GM12878 (cell line): ENCODE measurements at places on chromosomes 1 and 21. TPM values are rescaled to one million over a fixed set of nuclear protein-coding genes. Genes with fewer than 3 reads are reported as not detected.

The FMN2 gene
- not detected in 2 replicates for total RNA-seq

The LCE3A gene
- total RNA-seq, result not detected in 2 replicates

The KDF1 gene
- 0.24 TPM in 1 of 2 replicates, not detected in the other for total RNA-seq

DNA sequence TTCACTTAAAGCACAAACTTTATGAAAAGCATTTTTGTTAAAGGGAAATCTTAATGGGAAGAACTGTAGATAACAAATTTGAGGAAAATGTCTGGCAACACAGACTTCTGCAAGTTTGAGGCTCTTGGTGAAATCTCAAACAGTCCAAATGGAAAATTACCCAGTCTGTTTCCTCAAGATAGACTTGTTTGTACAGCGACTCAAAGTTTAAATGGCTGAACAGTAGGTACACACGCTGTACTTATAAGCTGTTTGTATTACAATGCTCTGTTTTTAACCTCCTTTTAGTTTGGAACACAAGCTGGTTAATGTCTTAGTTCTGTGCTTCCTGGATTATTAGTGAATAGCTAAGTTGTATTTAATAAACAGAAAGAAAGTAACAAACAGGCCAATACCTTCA lies 217.1 kb downstream of the NFIA start:
- H3K4me1 ChIP-seq, result no peaks in the 10 kb centered on the region
- H3K36me3 ChIP-seq, result no peaks in the 10 kb centered on the region
- H3K27me3 ChIP-seq, result no peaks in the 10 kb centered on the region
- DNase-seq, result no peak
- H3K4me3 ChIP-seq, result no peak overlapping the region

DNA sequence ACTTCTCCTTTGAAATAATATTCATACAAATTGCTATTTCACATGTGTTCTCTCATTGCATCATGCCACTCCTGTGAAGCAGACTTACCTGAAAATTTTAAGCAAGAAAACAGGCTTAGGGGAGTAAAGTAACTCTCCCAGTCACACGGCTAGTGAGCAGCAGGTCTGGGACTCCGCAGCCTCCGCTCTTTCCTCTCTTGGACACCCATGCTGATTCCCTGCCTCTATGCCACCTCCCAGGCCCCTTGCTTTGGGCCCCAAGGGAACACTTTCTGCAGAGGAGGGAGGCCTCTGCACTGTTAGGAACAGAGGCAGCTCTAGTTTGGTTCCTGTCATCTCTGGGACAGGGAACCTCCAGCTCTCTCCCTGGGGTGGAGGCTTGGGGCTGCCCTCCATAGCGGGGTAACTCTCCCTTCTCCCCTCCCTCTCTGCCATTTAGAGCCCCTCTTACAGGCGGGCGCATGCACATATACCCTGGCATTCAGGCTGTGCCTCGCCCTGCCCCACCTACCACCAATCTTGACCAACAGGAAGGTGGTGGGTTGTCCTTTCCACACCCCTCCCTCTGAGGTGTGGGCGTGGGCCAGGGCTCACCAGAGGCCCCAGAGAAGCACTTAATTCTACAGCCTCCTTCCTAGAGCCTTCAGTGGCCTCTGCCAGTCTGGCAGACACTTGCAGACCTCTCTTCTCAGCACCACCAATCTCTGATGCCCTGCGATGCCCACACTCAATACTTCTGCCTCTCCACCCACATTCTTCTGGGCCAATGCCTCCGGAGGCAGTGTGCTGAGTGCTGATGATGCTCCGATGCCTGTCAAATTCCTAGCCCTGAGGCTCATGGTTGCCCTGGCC lies at the start of gene RXFP4:
Gene RXFP4 (plus strand): TSS at position 646 of the 852 bp plus-strand sequence. CDS start 72 bp downstream, at position 718.
- no peak within 1 kb of the TSS for H3K4me3 ChIP-seq
- H3K36me3 ChIP-seq, result no peaks in the 10 kb centered on the region; the same call in 1 of the 2 replicates
- no peaks in the 10 kb centered on the region for H3K27me3 ChIP-seq
- peaks cover 59% of the 10 kb centered on the region for H3K4me1 ChIP-seq
- H3K27ac ChIP-seq, result peak within 1 kb of the TSS; percentile 49
- DNase-seq, result no peak

DNA sequence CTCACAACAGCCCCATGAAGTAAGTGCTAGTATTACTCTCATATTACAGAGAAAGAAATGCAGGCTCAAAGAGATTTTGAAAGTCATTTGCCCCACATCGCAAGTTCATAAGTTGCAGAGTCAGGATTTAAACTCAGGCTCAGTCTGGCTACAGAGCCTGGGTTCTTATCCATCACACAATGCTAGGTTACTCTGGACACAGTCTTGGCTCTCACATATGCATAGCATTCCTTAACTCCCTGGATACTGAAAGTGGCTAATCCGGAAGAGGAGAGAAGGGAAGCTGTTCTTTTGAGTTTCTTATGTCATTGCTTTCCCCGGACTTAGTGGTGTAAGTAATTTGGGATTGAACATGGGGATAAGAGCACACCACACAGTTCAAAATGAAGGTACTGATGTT lies 357.4 kb upstream of the PLXNA2 start:
- H3K36me3 ChIP-seq, result no peaks in the 10 kb centered on the region
- no peak for DNase-seq
- no peak overlapping the region for H3K4me3 ChIP-seq
- H3K27me3 ChIP-seq, result no peaks in the 10 kb centered on the region

DNA sequence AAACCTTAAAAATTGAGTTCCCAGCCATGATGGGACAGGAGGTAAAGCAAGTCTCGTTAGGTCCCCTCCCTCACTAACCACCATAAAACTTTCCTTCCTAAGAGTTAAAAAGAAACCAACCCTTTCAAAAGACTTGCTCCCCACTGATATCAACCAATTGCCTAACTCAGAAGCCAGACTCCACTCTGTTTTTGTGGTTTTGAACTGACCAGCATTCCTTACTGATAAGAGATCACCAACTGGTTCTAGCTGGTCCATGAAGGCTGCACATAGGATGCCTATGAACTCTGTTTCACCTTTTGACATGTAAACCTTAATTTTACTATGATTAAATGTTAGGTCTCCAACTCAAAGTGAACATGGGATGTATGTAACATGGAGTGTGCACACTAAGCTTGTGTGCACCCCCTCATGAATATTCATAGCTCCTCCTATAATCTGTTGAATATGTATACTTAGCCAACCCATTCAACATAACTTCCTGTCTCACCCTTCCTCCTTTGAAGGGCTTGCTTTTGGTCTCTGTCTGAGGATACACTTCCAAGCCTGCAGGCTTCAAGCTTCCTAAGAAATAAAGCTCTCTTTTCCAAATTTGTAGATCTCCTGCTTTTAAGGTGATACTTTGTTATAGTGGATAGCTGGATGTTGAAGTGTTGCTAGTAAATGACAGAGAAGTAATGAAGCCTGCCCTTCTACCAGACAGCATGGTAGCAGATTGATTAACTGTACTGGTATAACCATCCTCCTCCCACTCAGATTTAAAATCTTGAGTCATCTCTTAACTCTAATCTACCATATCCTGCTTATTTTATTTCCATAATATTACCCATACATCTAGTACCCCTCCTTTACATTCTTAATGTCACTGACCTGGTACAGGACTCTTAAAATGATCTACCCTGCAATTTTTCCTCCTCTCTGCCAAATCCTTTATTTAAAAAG lies 95.6 kb downstream of the ZNF644 start:
- no peak overlapping the region for H3K27ac ChIP-seq
- DNase-seq, result no peak
- no peaks in the 10 kb centered on the region for H3K36me3 ChIP-seq
- H3K4me3 ChIP-seq, result no peak overlapping the region

- H3K36me3 ChIP-seq, result peaks cover 7% of the 10 kb centered on the region
- peak overlapping the region; percentile 72; the same call in 1 of the 2 replicates for H3K27ac ChIP-seq
- H3K27me3 ChIP-seq, result no peaks in the 10 kb centered on the region
- peak overlapping the region; percentile 56; the same call in 1 of the 2 replicates for H3K4me3 ChIP-seq
These were observed 13.6 kb downstream of the CNST start for GRCh38 chr1:246579818-246580217.

- no peak overlapping the region for H3K4me3 ChIP-seq
- H3K36me3 ChIP-seq, result no peaks in the 10 kb centered on the region
- peaks cover 38% of the 10 kb centered on the region for H3K4me1 ChIP-seq
These were observed 58.7 kb downstream of the RABGAP1L start for GRCh38 chr1:174217787-174218574.

- no peak overlapping the region for H3K27ac ChIP-seq
- H3K4me1 ChIP-seq, result no peaks in the 10 kb centered on the region
These were observed 975.7 kb upstream of the ADGRL4 start for GRCh38 chr1:79982211-79982610.

DNA sequence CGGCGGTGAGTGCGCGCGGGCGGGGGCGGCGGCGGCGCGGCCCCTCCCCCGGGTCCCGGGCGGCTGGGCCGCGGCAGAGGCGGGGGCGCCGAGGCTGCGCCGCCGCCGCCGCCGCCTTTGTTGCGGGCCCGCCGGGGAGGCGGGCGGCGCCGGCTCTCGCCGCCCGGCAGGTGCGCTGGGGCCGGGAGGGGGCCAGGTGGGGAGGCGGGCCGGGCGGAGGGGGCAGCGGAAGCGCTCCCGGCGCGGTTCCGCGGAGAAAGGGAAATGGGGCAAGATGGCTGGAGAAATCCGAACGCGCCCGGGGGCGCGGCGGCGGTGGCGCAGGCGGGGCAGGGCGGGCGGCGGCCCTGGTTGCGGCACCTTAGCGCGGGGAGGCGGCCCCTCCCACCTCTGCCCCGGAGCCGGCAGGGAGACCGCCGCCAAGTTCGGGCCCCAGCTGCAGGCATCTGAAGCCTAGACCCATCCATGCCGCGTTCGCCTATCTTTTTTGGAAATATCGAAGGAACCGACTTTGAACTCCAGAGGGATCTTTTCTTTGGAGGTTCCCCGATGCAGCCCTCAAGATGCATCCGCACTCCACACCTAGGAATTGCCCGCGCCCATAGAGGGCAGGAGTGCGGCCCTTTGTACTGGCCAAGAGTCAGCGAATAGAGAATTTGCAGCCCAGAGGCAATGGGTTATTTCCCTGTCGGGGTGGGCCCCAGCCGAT lies 479 bp downstream of the POGK start:
- H3K36me3 ChIP-seq, result peaks cover 10% of the 10 kb centered on the region
- H3K4me3 ChIP-seq, result peak overlapping the region; percentile 96
- H3K27ac ChIP-seq, result peak overlapping the region; percentile 79; the same call in 1 of the 2 replicates
- no peaks in the 10 kb centered on the region for H3K27me3 ChIP-seq
- H3K4me1 ChIP-seq, result peaks cover 5% of the 10 kb centered on the region; the same call in 1 of the 2 replicates
- no peak for DNase-seq

GRCh38 chr1:167373986-167374385 lies 144.3 kb downstream of the CD247 start:
- H3K36me3 ChIP-seq, result peaks cover 8% of the 10 kb centered on the region
- H3K27ac ChIP-seq, result no peak overlapping the region
- no peak overlapping the region for H3K4me3 ChIP-seq
- no peak for DNase-seq
- H3K27me3 ChIP-seq, result no peaks in the 10 kb centered on the region
